ENCODE measurements at places on chromosomes 6 and 20.
A peak's percentile ranks its signal among the peaks of the same experiment; 100 is the strongest.

GRCh38 chr6:100271625-100272024 lies 193.1 kb downstream of the SIM1 start:
- no peak for DNase-seq

DNA sequence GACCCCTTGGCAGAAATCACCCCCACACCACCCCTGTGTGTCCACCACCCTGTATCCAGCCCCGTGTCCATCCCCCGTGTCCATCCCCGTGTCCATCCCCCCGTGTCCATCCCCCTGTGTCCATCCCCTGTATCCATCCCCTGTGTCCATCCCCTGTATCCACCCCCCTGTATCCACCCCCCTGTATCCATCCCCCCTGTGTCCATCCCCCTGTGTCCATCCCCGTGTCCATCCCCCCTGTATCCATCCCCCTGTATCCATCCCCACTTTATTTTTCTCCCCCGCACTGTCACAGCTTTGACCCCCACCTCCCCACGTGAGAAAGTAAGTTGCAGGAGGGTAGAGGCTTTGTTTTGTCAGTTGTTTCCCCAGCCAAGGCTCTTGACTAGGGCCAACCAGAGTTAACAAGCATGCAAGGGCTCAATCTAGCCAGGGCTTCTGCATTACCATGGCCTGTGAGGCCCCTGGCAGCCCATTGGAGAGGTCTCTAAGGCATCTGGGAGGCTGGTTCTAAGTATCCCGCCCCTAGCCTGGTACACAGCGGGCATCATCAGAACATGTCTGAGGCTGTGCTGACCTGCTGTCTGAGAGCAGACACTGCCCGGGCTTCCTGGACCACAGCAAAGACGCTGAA lies 18.1 kb upstream of the SIRPA start:
- DNase-seq, result peak; percentile 51

DNA sequence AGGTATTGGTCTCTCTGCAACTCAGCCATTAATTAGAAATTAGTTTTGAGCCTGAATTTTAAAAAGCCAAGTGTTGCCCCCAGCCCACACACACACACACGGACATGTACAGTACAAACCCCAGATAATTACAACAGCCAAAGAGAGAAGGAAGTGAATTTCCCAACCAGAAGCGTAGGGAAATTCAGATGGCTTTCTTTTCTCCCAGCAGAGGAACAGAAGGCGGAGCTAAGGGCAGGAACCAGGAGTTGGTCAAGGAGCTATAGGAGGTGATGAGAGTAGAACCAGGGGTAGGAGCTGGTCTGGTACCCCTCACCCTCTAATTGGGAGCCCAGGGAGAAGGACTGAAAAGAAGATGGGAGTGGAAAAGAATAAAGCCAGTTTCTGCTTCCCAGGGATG lies 3.9 kb upstream of the ZBTB9 start:
- no peak for DNase-seq

DNA sequence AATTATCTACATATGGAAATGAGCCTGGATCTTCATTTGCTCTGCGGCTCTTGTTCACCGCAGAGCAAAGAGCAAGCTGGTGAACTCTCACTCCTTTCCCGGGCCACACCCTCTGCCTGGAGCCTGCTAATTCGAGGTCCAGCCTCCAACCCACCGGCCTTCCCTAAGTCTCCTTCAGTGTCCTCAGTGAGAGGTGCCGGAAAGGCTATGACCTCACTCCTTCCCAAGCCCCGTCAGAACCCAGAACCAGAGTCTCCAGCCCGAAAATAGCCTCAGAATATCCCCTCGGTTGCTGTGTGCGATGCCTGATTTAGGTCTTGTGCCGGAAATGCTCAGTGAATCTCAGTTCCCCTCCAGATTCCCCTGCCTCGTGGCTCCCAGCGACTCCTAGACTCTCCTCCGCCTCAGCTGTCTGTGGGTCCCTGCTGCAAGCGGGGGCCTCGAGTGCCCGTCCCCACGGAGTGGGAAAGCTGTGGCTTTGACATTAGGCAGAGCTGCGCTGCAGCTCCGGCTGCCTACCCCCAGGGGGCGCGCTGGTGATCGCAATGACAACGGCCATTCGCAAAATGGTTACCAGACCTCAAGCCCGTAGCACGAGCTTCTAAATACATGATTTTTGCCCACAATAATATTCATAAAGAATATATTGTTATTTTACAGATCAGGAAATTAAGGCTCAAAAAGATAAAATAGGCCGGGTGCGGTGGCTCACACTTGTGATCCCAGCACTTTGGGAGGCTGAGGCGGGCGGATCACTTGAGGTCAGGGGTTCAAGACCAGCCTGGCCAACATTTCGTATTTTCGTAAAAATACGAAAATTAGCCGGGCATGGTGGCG lies 4.1 kb upstream of the BNIP5 start:
- peak; percentile 78 for DNase-seq

GRCh38 chr6:143301188-143301587 lies 149.3 kb downstream of the ADAT2 start:
- DNase-seq, result no peak

- DNase-seq, result no peak
These were observed 335.3 kb upstream of the NT5E start for GRCh38 chr6:85114581-85114935.

DNA sequence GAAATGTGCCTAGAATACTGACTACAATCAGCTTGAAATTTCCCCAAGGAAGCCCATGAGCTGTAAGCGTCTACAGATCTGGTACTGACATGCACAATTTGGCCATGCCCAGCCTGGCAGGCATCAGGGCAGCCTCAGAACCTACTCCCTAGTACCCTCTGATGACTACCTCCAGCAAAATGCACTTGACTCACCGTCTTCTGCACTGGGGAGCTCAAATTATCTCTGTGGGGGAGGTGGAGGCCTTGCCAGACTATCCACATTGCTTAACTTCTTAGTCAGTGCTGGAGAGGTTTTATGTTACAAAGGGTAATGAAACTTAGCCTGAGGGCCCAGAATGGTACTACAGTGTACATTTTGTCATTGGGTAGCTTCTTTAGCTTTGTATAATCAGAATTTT lies 126.0 kb upstream of the ADGRF1 start:
- DNase-seq, result no peak

GRCh38 chr20:50433001-50433761 lies 77.0 kb upstream of the PTPN1 start:
- DNase-seq, result no peak

- DNase-seq, result no peak
These were observed 10.9 kb downstream of the SPATS1 start for GRCh38 chr6:44353336-44353735.

DNA sequence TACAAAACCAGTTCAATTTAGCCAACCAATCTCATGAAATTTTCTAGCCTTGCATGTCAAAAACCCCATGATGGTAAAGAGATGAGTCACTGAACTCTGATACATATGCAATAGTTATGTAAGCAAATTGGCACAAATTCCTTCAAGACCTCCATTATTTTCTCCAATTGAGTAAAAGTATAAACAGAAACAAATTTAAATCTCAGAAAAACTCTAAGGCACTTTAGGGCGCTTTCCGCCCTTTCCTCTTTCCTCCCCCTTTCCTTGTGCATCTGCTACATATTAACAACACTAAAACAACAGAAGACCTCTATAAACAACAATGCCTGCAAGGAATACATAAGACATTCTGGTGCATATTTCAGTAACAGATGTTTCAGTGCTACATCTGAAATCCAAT lies 48.5 kb downstream of the KIF13A start:
- DNase-seq, result no peak

DNA sequence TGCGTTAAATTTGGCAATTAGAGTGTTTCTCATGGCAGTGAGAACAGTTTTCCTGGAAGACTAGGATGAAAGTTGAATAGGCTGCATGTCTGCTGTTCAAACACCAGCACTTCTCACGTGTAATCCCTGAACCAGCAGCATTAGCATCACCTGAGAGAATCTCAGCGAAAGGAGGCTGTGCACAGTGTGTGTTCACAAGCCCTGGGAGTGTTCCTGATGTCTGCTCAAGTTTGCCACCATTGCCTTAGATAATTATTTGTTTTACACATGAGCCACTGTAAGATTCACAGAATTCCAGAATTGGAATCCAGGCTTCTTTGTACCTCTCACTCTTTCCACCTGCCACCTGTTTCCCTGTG lies 117.3 kb downstream of the JARID2 start:
- DNase-seq, result no peak

DNA sequence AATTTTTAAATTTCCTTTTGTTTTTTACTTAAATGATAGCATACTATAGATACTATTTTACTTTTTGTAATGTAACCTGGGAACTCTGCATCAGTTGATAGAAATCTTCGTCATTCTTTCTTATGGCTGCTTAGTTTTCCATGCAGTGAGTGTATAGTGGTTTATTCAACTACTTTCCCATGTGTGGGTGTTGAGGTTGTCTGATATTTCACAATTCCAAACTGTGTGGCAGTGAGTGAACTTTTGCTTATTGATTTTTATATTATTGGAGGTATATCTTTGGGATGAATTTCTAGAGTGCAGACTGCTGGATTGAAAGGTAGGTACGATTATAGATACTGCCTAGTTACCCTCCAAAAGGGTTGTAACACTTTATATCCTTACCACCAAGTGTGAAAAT lies 136.5 kb downstream of the CDKAL1 start:
- no peak for DNase-seq

- DNase-seq, result no peak
These were observed 79.8 kb downstream of the RALGAPA2 start for GRCh38 chr20:20632644-20633043.

DNA sequence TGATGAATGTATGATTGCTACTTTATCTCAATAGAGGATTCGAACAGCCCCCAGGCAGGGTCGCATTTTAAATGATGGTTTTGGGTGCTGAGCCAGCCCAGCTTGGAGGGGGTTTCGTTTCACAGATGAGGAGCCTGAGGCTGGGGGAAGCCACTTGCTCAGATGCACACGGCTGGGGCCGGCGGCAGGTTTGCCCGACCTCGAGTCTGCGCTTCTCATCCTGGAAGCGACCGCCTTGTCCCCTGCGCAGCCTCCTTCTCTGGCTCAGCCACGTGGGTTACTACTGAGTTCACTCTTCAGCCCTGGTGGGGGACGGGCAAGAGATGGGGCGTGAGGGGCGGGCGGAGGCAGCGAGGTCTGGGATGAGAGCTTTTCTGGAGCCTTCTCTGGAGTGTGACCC lies 25.3 kb downstream of the NTSR1 start:
- no peak for DNase-seq

- DNase-seq, result no peak
These were observed 256.9 kb downstream of the ERMARD start for GRCh38 chr6:170008294-170008785.

DNA sequence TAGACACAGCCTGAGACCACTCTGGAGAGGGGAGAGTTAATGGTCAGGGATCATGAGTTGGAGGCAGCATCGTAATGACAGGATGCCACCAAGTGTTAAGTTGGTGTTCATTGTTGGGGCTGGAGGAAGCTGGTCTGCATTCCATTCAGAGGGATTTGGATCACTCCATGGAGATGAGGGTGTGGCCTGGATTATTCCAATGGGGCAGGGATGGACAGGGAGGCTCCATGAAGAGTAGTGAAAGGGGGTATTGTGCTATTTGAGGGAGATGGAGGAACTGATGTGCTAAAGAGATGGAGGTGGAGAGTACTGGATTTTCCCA lies 1.1 kb downstream of the SAPCD1 start:
- DNase-seq, result no peak

DNA sequence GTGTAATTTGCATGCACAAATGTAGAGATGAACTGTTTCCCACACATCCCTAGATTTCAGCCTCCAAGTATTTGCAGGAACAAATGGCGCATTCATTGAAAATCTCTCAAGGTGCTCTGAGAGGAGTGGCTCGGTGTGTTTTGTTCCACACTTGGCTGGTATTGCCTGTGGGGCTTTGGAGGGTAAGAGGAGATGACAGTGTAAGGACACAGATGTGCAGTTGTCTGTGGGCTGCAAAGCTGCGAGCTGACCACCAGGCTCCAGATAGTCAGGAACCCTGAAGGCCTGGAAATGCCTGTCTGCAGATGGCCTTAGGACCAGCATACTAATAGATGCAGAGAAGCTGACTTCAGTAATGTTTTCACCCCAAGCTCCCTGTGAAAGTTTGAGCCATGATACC lies 57.7 kb upstream of the PBOV1 start:
- no peak for DNase-seq

- no peak for DNase-seq
These were observed 30.8 kb downstream of the SLC2A10 start for GRCh38 chr20:46740214-46740609.

- DNase-seq, result peak; percentile 83
These were observed 550.5 kb upstream of the MARCKS start for GRCh38 chr6:113306552-113307145.

GRCh38 chr6:33768644-33769120 lies 20.2 kb downstream of the LEMD2 start:
- peak; percentile 77 for DNase-seq

DNA sequence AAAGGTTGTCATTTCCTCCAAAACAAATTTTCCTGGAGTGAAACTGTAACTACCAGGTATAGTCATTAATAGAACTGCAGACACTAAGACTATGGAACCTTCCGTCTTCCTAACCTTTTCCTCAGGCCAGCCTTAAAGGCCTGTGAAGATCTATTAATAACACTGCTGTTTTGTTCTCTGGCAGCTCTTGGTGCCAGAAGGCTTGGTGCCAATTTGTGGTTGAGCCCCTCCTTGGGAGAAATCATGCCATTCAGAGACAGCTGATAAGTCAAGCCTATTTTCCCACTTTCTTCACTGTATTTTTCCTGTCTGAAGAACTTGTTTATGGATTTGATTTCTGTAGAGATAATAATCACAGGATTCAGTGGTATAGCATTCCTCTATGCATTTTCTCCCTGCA lies 64.8 kb downstream of the HCRTR2 start:
- no peak for DNase-seq

DNA sequence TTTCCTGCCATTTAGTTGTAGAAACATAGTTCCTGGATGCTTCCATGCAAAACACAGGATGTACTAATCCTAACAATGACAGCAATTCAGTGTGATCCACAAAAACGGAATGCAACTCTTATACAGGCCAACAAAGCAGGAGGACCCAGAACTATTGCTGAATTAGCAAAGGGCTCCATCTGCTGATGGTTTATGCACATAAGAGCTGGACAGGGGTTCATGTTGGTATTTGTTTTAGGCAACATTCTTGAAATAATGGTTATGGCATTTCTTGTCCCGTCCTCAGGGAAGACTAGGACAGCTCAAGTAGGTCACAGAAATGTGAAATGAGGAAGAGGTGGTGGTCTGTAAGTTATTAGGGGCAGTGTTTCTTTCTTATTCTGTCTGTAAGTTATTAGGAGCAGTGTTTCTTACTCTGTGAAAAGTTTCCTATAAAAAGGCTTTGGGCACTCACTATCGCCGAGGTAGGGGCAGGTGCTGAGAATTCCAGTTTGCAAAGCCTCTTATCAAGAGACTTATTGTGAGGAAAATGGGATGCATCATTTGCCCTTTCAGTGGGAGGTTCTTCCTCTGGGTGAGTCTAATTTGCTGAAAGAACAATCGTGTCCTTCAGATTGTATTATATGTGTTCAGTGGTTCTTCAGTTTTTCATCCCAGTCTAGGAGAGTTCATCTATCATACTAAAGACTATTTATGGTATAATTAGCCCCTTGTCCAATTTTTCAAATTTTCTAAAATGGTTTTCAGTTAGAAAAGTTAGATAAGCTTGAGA lies 171.1 kb downstream of the MCHR2 start:
- DNase-seq, result peak; percentile 57
